ENCODE measurements at places on chromosomes 6 and 20.
A peak's percentile ranks its signal among the peaks of the same experiment; 100 is the strongest.

- DNase-seq, result no peak
Measured at GRCh38 chr6:134740473-134741199, 209.3 kb downstream of the ALDH8A1 start.

- no peak for DNase-seq
Measured at GRCh38 chr6:127385668-127386430, 42.4 kb upstream of the ECHDC1 start.

DNA sequence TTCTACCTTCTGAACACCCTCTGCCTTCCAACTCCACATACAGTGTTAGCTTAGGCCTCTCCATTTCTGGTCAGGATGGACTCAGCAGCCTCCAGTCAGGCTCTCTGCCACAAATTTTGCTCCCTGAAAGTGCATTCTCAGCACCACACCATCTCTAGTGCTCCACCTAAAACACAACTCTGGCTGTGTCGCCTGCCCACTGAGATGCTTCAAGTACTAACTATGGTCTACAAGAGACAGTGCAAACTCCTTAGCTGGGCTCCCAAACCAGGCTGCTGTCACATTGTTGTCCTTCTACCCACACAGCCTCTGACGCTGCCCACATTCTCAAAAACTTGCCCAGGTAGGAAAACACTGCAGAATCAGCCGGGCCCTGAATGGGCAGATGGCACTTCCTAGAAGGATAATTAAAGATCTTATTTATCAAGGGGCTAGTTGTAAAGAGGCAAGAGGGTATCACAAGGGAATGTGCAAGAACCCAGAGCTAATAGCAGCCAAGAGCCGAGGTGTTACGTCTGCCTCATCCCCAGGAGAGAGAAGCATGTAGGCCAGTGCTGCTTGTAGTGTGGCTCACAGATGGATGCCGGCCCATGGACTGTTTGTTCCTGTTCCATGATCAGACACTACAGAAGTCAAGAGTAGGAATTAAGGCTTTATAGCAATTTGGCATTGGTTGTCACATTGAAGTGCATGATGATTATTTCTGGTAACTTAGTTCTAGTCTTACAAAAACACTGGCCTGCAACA is 189.7 kb downstream of the LRFN2 start:
- DNase-seq, result no peak

GRCh38 chr20:19786311-19786710 is 28.3 kb downstream of the RIN2 start:
- DNase-seq, result no peak

GRCh38 chr6:40877362-40877761 is 161.7 kb downstream of the UNC5CL start:
- DNase-seq, result peak; percentile 9

DNA sequence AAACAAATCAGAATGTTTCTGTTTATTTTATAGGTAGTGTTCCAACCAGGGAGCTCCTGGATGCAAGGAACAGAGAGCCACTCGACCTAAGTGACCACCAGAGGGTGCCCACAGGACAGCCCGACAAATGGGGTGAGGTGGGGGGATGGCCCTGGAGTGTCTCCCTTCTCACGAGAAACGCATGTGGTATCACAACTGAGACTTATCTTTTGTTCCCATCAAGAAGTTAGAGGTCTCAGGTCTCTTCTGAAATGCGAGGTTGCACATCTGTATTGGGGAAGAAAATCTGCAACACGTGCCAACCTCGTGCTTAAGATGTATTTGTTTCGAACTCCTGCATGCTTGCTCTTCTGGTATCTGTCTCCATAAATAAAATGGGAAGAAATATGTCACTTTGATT is 104.0 kb downstream of the ISM1 start:
- DNase-seq, result no peak

DNA sequence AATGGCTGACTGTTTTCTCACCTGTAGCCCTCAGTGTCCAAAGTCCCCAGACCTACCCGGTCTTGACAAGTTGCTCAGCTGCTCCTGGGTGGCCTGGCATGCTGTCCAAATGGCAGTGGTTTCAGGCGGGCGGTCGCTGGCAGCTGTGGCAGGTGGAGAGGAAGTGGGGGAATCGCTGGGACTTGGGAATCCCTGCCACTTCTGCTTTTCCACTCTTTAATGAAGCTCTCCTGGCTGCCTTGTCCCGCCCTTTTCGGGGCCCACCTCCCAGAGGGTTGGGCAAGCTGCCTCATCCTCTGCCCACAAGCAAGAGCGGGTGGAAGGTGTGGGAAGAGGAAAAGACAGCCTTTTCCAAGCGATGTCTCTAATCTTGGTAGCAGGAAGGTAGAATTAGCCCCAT is at the start of gene OCSTAMP:
OCSTAMP (minus strand) TSS at position 194 of the 400 bp plus-strand sequence; CDS start at position 100, 94 bp downstream.
- DNase-seq, result no peak

- DNase-seq, result no peak
Measured at GRCh38 chr6:75334266-75335040, 49.9 kb upstream of the TMEM30A start.

DNA sequence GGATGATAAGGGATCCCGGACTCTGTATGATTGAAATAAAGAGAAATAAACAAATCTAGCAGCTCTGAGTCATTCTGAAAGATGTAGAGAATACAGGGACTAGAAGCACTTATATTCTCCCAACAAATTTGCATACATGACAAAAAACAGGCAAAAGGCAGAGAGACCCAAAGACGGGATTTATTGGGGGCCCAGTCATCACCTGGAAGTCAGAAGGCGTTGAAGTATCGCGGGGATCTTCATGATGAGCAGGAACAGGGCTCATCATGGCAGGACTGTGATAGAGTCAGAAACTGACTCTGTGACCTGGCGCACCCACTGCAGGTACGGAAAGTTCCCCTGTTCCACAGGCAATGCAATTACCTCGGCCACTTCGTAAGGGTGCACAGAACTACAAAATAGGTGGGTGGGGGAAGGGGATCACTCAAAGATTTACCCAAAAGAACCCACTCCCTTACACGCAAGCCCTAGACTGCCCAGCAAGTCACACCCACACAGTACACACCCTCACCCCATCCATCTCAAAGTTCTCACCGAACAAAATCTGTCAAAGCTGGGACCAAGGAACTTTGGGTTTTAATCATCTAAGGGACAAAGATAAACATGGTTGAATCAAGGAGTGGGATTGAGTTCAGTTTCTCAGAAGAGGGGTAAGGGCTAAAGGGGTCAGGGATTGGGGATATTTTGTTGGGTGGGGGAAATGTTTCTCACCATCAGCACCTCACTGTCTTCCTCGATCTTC is 1.4 kb downstream of the CUTA start:
- no peak for DNase-seq

DNA sequence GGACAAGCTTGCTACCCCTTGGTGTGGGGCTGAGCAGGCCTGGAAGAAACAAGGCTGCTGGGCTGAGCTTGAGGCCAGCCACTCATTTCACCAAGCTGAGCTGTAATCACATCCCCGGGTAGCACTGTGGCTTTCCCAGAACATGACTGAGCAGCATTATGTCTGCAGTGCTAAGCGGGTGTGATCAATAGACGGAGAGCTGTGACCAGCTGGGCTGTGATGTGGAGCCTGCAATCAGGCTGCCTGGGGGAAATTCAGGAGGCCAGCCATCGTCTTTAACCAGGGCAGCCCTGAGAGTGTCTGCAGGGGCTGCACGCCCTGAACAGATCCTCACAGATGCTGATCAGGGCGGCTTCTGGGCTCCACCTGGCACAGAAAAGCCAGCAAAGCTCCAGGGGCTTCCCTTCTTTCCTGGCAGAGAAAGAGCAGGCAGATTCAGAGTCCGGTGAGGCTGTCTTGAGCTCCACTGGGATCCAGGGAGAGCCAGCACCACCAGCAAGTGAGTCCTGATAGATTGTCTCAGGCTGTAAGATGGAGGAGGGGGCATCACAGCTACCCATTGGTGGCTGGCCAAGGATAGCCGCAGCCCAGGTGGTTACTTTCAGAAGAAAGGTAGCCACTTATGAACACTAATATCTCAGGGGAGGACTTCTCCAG is 165.9 kb downstream of the NRN1 start:
- DNase-seq, result no peak

DNA sequence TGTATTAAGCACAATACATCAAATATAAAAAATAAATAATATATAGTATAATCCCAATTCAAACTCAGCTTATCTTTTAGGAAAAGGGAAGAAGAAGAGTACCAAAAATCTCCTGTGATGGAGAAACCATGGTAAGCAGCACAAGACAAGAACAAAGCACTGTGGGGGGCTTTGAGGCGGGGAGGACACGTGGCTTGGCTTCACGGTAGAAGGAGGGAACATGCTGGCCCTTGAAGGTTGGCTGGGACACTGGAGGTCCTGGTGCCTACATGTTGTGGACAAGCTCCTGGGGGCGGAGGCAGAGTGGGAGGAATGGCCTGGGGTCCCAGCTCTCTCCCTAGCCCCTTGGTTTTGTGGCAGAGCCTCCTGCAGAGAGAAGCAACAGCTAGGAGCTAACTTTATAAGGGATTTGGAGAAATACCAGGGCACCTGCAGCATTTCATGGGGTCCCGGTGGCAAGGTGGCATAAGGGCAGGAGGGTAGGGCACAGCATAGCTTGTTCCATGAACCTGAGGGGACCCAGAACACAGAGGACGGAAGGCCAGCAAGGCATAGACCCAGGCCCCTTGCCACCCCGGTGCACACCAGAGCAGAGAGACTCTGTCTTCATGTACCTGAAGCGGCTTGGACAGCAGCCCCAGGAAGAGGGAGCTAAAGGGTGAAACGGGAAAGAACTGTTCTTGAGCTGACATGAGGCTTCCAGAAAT is 72.0 kb downstream of the LY86 start:
- no peak for DNase-seq

DNA sequence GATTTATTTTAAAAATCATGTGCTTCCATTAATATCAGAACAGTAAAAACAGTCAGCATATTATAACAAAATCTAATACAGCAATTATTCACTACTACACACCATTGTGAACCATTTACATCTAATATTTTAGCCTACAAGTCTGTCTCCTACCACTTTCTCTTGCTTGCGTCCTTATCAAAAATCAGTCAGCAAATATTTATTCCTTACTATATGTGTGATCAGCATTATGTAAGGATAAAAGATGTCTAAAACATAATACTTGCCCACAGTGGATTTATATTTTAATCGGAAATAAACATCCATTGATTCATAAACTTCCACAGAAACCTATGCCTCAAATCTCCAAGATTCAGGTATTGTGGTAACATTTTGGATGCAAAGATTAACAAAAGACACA is 99.8 kb downstream of the NRSN1 start:
- DNase-seq, result no peak

GRCh38 chr20:60255866-60256265 is 297.6 kb downstream of the CDH26 start:
- no peak for DNase-seq

- peak; percentile 30 for DNase-seq
Measured at GRCh38 chr20:34874094-34874654, 1.5 kb upstream of the GGT7 start.

DNA sequence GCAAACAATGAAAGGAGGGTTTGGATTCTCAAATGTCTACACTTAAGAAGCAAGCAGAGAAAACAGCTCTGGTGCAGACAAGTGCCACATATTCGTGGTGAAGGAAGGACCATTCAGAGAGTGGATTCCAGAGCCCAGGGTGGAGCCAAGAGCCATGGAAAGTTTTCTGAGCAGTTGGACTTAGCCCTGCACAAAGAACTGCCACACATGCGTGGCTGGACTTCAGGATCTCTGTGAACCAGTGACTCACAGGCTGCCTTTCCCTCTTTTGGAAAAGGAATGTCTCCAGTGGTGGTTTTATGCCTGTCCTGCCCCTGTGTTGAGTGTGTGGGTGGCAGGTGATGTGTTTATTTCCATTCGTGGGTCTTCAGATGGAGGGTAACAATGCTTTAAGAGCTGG is 489.5 kb downstream of the CDH26 start:
- DNase-seq, result no peak

GRCh38 chr6:47932575-47932974 is 150.7 kb downstream of the OPN5 start:
- no peak for DNase-seq

- DNase-seq, result no peak
Measured at GRCh38 chr6:169837529-169838250, 86.3 kb downstream of the ERMARD start.

DNA sequence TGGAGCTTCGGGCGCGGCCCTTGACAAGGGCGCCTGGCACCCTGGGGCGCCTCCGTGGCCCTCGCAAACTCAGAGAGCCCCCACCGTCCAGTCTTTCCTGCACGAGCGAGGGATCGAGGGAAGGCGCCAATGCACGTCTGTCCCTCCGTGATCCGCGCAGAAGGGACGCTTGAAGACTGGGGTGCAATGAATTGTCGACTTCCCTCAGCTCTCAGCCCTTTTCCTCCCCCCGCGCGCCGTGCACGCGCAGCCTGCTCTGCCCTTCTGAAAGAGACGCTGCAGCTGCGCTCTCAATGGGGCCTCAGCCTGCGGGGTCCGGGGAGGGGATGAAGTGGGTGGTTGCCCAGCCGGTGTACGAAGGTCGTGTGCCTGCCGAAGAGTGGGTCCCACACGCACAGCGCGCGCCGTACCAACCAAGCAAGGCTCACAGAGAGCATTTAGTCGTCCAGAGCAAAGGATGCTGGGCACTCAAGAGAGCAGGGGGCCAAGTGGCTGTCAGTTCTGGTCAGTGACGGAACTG is 5.5 kb upstream of the SOX4 start:
- no peak for DNase-seq

- no peak for DNase-seq
Measured at GRCh38 chr20:62203378-62204030, 16.6 kb downstream of the HRH3 start.

DNA sequence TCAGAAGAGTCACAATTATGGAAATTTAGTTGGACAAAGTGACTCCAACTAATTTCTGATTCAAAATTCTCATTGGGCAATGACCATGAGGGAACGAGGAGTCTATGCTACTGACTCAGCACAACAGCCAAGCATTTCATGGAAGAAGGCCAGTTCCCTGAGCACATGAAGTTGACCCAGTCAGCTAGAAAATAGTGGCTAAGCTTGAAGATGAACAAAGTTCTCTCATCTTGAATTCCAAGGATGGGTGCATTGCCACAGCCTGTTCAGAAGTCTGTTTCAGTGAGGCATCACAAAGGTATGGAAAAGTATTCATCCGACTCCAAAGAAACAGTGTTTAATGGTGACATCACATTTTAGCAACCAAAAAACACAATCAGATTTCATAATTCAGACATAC is 676.9 kb downstream of the HACE1 start:
- DNase-seq, result no peak

- DNase-seq, result no peak
Measured at GRCh38 chr20:20859510-20859909, 147.1 kb upstream of the RALGAPA2 start.

DNA sequence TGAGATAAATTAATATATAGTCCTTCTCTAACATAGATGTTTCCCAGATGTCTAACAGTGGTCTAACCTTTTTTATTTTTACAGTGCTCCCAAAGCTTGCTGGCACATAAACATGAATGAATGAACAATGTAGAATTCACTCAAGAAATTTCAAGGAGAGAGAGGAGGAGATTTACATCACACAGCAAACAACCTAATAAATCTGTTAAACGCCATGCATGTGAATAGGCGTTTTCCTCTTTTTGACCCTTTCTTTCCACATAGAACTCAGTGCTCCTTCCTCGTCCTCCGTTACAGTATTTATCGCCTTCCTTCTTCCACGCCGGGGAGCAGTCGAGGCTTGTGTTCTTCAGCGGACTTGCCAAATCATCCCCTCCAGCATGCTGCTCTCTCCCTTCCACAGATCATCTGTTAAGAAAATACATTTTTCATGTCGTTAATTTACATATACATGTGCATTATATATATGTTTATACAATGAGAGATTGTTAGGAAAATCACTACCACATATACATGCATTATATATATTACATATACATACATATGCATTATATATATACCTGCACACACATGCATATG is 93.0 kb downstream of the SLC35B3 start:
- DNase-seq, result no peak

All from stimulated activated CD4-positive, alpha-beta T cell treated with anti-CD3 and anti-CD28 coated beads, Interleukin-1b, Interleukin-23, amount 100 ng/mL, for 24 hours (primary cell).